ENCODE measurements at places on chromosomes 12 and 14.

DNA sequence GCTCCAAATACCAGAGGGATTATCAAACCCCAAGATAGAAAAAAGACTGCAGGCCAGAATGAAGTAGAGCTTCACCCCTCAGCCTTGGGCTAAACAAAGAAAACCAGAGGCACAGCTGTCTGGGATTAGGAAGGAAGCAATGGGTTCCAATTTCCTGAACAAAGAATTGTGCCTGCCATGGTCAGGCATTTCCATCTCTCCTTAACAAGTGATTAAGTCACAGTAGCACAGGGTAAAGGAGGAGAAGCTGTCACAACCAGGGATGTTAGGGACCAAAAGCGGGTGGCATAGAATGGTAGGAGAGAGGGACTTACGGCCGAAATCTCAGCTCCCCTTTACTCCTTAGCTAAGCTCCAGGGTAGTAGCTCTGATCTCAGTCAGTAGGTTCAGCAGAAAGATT, 33.9 kb downstream of the SPTLC2 start:
- DNase-seq, result no peak

GRCh38 chr12:93603762-93604161, 31.3 kb downstream of the SOCS2 start:
- no peak for DNase-seq

DNA sequence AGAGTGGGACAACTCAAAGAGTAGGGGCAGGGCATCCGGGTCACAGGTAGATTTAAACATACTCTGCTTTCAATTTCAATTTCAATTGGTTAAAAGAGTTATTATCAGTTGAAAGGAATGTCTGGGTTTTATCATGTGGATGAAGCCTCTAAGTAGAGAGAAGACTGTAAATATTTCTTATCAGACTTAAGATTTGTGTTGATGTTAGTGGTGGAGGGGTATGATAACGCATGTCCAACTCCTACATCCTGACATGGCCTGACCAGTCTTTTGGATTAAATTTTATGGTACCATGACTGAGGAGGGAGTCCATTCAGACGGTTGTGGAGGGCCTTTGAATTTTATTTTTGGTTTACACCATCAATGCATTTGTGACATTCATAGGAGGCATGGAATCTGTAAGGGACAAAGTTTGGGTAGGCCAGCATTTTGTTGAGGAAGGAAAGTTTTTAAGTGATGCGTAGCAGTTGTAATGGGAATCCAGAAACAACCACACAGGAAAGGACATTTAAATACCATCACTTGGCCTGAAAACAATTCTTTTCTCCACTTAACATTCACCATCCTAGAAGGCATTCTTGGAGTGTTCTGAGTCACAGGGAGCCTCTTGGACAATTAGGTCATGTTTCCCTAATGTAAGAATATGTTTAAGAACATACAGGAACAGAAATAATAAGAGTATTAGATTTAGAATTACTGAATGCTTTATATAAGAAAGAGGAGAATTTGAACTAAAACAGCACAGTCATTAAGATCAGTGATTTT, 371.9 kb downstream of the ATP23 start:
- no peak for DNase-seq

- DNase-seq, result no peak
Observed at GRCh38 chr12:115323223-115323905, 639.4 kb upstream of the TBX3 start.

GRCh38 chr14:94491511-94491910, 15.5 kb upstream of the SERPINA9 start:
- DNase-seq, result no peak

GRCh38 chr12:103268831-103269514, 226.8 kb downstream of the C12orf42 start:
- no peak for DNase-seq

DNA sequence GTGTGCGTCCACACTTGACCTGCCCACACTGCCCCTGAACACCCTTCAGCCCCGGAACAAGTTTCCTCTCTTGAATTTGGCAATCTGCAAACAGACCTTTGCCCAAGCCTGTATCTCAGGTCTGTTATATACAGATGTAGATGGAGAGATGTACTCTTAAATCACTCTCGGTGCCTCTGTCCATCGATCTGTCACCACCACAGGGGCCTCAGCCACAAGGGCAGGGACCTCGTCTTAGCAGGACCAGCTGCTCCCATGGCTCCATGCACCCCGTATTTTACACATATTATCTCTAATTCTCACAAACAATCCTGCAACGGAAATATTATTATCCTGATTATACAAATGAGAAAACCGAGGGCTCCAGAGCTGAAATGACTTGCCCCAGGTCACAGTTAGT, 313.4 kb downstream of the BCL11B start:
- DNase-seq, result no peak

- DNase-seq, result no peak
Observed at GRCh38 chr12:109124878-109125648, 8.7 kb downstream of the ACACB start.

GRCh38 chr12:86663716-86664115, 407.5 kb upstream of the MGAT4C start:
- no peak for DNase-seq

DNA sequence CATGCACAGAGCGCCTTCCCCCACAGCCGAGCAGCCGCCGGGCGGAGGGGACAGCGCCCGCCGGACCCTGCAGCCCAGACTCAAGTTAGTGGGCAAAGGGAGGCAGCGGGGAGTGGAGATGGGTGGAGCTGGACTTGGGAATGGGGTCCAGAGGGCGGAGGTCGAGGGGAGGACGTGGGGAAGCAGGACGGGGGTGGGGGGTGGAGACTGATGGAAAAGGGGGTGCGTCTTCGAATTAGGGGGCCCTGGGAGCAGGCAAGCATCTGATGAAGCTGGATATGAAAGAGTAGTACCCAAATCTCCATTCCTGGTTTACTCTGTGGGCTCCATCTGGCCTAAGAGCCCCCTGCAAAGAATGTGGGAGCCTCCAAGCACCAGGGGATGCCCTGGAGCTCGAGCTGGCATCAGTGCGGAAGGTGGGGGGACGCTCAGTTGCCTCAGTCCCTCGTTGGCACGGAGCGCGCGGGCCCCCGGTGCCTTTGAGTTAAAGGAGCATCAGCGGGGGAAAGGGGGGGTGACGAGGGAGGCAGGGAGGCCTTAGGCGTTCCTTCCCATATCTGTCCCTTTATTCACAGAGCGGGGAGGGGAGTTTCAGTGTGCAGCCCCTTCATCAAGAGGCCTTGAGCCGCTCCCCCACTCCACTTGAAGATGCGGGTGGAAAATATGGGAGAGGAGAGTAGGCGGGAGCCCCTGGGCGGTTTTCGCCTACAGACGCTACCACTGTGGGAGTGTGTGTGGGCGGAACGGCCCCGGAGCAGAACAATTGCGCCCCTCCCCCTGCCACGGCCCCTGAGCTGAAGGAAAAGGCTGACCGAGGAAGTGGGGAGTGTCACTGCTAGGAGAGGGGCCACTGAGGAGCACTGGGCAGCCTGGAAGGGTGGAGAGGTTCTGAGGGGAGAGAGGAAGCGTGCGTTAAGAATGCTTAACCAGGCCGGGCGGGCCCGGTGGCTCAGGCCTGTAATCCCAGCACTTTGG, 644 bp downstream of the NAB2 start:
- DNase-seq, result peak; percentile 24

GRCh38 chr14:37546621-37547447, 48.2 kb downstream of the FOXA1 start:
- no peak for DNase-seq

DNA sequence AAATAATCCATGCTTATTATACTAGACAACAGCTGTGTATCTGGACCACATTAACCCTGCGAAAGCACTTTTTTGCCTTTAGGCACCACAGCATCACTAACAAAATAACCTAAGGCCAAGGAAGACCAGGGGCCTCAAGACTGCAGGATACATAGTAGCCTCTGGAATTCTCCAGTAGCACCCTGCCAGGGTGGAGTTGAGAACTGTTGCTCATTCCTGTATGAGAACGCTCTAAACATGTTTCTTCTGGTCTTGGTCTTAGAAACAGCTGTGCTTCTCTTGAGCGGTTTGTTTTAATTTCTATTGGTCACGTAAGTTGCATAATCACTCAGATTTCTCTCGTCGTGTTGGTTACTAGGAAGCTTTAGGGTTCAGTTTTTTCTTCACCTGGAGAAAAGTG, 7.9 kb downstream of the B4GALNT3 start:
- no peak for DNase-seq

- DNase-seq, result no peak
Observed at GRCh38 chr12:5072311-5072710, 28.6 kb downstream of the KCNA5 start.

DNA sequence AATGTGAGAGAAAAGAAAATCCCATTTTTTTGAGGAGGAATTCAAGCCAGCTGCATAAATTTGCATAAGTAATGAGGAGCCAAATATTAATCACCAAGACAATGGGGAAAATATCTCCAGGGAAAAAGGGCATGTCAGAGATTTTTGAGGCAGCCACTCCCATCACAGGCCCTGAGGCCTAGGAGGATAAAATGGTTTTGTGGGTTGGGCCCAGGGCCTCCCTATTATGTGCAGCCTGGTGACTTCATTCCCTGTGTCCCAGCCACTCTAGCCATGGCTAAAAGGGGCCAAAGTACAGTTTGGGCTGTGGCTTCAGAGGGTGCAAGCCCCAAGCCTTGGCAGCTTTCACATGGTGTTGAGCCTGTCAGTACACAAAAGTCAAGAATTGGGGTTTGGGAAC, 1051.0 kb upstream of the FOXG1 start:
- DNase-seq, result no peak

DNA sequence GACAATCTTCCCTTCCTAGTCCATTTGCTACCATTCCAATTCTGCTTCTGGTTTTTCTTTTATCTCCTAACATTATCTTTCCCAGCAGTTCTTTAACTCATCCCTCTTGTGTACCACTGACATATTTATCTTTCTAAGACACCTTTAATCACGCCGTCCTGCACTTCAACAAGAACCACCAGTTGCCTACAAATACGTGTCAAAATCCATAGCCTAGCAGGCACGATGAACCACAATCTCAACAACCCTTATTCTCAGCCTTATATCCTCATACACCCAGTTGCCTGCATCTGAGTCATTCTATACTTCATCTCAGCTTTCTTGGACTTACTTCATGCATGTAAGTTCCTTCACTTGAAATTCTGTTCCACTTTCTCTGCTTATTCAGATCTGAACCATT, 16.4 kb upstream of the ST8SIA1 start:
- DNase-seq, result no peak

DNA sequence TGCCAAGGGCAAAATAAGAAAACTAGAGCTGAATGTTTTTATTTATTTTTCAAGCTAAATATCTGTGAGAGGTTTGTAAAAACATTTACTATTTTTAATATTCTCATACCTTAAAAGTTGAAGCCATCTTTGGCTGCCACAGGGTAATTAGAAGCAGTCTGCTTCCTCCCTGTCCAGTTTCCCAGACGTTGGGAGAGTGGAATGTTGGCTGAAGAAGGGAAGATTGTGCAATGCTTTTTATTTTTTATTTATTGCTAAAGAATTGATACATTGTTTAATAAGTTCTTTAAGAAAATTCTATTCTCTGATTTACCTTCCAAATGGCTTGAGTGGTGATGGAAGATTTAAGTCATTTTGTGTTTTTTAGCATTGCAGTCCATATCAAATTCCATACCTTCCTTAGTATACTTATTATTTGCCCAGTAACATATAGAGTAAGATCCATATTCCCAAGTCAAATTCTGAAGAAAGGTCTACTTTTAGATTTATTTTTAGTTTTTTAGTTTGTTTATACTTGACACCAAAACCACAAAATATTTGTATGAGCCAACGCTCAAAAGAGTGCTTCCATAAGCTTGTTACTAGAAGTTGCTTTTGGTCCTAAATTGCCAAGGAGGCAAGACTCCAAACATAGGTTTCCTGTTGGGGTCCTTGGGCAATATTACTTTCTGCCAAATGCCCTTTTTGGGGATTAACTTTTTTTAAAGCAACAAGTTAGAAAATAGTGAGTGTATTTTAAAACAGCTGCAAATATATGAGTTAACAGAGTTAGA, 124.0 kb upstream of the CPM start:
- no peak for DNase-seq

DNA sequence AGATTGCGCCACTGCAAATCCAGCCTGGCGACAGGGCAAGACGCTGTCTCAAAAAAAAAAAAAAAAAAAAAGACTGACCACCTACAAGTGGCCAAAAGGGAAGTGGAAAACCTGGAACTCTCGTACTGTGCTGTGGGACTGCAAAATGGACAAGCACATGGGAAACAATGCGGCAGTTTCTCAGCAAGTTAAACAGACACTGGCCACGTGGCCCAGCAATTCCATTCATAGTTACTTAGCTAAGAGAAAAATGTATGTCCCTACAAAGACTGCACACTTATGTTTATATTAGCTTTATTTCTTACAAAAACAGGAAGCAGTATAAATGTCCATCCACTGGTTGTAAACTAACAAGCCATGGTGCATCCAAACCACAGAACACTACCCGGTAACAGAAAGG, 5.6 kb downstream of the CHFR start:
- DNase-seq, result peak; percentile 12

DNA sequence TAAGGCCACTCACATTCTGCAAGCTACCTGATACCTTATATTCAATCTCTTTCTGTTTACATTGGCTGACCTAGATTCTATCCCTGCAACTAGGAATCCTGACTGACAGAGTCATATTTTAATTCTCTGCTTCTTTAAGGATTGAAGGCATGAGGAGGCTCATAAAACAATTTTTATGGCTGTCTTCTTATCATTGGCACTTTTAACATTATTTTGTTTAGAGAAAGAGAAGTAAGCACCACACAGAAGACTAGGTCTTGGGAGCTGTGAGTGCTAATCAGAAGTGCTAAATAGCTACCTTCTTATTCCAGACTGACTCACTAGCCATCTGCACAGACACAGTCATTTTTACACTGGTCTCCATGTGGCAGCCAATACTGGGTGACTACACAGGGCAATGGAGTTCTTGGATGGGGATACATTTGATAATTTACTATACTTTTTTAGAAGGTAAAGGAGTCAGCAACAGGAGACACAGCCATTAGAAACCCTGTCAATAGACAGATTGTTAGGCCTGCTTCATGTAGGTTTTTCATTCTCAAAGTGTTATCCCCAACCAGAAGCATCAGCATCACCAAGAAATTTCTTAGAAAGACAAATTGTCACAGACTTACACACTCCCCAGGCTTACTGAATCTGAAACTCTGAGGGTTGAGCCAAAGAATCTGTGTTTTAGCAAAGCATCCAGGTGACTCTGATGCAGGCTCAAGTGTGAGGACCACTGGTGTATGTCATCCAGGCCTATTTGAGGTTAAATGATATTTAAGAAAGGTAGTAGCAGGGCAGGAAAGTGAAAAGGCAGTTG, 214.1 kb downstream of the DUSP6 start:
- DNase-seq, result no peak

GRCh38 chr12:50581226-50582184, 76.7 kb downstream of the DIP2B start:
- DNase-seq, result no peak

DNA sequence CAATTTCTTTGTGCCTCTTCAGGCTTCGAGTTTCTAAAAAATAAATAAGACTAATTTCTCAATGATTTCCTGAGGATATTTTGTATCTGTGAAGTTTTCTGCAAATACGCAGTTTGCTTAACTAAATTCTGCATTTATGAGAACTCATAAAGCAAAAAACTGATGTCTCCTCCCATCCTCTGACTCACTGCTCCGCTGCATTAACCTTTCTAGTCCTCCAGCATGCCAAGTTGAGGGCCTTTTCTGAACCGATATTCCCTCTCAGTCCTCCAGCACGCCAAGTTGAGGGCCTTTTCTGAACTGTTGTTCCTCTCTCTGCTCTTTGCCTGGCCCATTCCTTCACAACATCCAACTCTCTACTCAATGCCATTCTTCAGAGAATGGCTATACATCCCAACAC, 3.2 kb downstream of the IPO8 start:
- no peak for DNase-seq

- DNase-seq, result no peak
Observed at GRCh38 chr12:68854078-68854468, 46.1 kb downstream of the MDM2 start.

- no peak for DNase-seq
Observed at GRCh38 chr12:52200086-52200780, 8.4 kb upstream of the KRT80 start.

Measured in inflammatory macrophage treated with lipopolysaccharide for 1 hour (primary cell).